ENCODE measurements at places on chromosomes 2 and 18.
A peak's percentile ranks its signal among the peaks of the same experiment; 100 is the strongest.

DNA sequence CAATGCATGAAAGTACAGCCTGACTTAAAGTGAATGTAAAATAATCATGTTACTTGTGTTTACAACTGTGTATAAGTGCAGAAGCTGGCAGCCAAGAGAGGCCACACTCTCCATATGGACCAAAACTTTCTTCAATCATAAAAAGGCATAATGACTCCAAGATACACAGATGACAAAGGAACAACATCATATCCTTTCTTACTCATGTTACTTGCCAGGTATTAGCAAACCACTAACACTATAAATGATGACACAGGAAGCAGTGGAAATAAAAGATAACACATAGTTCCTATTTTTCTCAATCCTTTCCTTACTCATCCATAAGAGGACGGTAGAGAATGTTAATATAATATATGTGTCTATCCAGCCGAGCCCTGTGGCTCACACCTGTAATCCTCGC, 400.0 kb upstream of the CDH2 start:
- DNase-seq: no peak

DNA sequence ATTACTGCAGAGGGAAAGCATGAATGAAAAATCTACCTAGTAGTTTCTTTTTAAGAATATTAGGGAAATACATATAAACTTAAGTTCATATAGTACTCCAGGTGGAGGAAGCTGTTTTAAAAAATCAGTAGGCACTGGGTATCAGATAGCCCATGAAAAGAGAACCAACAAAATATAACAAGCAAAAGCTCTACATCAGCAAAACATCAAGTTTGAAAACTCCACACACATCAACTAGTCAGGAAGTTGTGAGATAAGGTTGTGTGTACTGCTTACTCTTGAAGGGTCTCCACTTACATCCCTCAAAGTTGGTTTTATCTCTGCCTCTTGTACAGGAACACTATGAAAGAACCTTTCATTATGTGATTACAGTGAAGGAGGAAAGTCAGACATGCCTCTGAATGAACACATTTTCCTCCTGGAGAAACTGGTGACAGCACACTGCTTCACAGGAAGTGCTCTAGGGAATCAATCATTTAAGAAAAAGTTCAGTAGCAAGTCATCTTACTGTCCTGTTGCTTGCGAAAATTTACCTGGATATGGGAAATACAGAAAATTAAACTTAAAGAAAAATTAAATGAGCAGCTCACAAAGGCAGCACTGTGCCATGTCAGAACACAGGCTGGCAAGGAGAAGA, 57.7 kb downstream of the THADA start:
- DNase-seq: no peak

DNA sequence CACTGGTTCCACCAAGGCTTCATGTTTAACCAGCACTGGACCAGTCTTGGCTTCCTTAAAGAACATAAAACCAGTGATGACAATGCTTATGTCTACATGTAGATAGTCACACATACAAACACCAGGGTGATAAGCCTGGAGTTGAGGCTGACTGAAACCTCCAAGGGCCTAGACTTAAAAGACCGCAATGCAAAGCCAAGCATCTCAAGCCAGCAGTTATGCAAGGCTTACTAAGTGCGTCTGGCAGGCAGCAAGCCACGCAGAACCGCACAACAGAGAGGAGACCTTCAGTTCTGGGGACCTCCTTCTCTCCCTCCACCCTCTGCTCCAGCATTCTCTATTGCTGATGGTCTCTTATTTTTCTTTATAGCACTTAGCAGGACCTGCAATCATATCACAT, 63.2 kb upstream of the ACAA2 start:
- DNase-seq: no peak

GRCh38 chr18:3526421-3527354, 76.7 kb downstream of the TGIF1 start:
- DNase-seq: peak; percentile 96

DNA sequence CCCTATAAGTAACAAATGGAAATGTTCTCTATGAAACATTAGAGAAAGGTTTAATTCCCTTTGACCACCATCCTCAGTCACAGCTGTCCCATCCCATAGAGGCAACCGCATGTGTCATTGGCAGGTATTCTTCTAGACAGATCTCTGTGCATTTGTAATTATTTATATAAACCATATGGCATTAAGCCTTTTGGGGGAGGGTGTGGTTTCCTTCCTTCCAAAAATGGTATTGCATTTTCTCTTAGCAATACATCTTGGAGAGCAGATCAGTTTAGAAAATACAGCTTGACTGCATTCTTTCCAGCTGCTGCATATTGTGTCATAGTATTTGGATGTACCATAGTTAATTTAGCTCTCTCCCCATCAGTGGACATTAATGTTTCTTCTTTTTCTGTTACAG, 57.7 kb downstream of the LCLAT1 start:
- DNase-seq: peak; percentile 6

All from NCI-H82 (cell line).